Renal pelvis (tissue), 12 donors: ENCODE measurements at places on chromosomes 5 and 9. TPM values are rescaled to one million over a fixed set of nuclear protein-coding genes. Genes with fewer than 3 reads are reported as not detected.

DNA sequence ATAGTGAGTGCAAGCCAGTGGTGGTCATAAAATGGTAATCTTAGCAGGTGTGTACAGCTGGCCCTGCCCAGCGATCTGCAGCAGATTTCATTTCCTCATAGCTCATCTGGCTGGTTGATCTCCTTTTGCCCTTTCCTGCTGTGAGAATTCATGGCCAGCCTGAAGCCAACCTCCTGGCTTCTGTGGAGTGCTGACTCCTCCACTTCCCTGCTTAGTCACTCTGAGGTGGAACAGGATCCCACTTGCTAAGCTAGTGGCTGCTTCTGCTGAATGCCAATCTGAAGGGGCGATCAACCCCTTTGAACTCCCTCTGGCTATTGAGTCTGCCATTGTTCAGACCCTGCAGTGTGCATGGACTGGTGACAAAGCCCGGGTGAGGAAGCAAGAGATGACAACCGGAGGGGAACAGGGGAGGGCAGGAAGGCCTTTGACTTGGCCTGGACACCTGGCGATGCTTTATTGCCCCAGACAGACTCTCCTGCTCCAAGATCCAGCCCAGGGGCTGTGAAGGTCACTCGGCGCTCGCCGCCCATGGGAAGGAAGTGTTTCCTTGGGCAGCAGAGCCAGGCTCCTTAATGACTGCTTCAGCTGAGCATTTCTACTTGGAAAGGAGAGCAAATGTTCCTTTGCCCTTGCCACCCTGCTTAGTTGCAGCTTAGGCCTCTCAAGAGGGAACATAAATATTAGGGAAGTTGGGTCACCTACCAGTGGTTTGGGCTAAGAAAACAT, 341.1 kb downstream of the ZSWIM6 start:
- peak; percentile 61 for DNase-seq

GRCh38 chr9:34690983-34691935, at the start of gene CCL19:
CCL19 (minus strand) TSS chr9:34691276; CDS start chr9:34691139, 137 bp downstream.
- DNase-seq: no peak

DNA sequence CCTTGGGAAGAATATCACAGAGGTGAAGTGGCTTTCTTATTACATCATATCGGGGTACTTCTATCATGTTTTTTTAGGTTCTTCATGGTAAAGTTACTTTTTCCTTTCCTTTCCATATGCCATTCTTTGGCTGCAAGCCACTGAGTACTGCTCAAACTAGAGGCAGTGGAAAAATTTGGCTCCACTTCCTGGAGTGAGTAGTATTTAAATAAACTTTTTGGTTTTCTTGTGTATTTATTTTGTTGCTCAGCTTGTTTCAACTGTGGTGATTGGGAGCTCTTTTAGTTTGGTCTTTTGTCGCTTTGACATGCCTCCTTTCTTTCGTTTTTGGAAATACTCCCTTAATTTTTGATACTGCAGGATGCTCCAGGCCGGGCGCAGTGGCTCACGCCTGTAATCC, 69.8 kb downstream of the WDR70 start:
- DNase-seq: no peak

The BRD3 gene
- polyA plus RNA-seq: 49.0 TPM

The CYLC2 gene
- polyA plus RNA-seq: not detected

The C5orf52 gene
- not detected for polyA plus RNA-seq
